WTC11 (cell line): ENCODE measurements at places on chromosomes 4 and X.

DNA sequence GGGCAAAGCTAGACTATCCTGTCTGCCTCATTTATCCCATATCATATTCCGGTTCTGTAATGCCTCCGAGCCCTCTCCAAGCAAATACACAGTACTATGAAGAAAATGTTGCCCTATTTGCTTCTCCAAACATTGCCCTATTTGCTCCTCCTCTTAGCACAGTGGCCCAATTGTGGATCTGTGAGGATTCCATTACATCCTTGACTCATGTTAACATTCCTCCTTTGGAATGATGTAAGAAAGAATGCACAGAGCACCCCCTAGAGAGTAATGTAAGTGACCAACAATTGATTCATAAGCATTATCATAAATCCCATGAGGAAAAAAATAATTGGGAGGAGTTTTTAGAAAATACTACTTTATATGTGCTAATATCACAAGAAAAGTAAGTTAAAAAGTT, 11.3 kb upstream of the BTC start:
- DNase-seq: no peak

- no peak for DNase-seq
These were observed 260.7 kb upstream of the GIMD1 start for GRCh38 chr4:106629268-106629625.

GRCh38 chrX:5810636-5811035, 418.0 kb downstream of the NLGN4X start:
- no peak for DNase-seq

- DNase-seq: no peak
These were observed 46.5 kb upstream of the PGRMC1 start for GRCh38 chrX:119189595-119189994.

DNA sequence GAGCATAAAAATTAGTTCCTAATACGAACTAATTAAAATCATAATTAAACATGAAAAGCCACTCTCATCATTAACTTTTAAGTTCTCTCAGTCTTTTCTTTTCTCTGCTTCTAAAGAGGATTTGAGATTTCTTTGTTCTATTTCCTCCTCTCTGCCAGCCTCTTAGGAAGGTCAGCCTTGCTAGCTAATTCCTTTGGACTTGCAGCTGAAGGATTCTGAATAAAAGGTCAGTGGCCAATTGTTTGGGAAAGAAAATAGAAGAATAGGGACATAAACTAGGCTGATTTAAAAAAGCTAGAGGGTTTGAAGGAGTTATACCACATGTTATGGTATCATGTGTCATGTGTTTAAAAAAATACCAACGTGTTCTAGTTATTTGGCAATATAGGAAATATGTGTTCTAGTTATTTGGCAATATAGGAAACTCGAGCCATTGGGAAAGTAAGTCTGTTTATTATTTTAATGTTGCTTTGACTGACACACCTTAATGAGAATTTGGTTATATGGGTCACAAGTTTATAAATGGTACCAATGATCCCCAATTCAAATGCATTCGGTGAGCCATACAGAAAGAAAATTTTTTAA, 1668.7 kb upstream of the PCDH7 start:
- DNase-seq: no peak

- DNase-seq: no peak
These were observed 1.6 kb downstream of the SEPTIN11 start for GRCh38 chr4:76950956-76951671.

- no peak for DNase-seq
These were observed 34.6 kb upstream of the TENM3 start for GRCh38 chr4:182208526-182209050.

DNA sequence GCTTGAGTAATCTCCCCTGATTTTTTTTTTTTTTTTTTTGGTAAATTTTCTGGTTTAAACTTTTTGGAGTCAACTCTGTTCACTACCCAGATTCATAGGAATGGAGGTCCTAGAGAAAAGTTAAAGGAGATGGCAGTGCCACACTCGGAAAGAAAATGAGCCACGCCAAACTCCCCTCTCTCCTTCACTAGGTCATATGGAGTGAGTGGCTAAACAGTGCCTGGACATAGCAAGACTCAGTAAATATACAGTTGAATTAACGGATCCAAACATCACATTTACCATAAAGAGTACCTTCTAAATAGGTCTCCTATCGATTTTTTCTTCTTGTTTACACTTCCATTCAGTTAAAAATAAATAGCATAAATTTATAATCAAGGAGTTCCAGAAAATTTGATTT, 13.6 kb upstream of the AMTN start:
- no peak for DNase-seq

- DNase-seq: no peak
These were observed 121.2 kb upstream of the TLL1 start for GRCh38 chr4:165751882-165752281.

- no peak for DNase-seq
These were observed 108.8 kb upstream of the BMP2K start for GRCh38 chr4:78667325-78667724.

- no peak for DNase-seq
These were observed 100.3 kb downstream of the SORBS2 start for GRCh38 chr4:185711726-185712125.

GRCh38 chr4:105215609-105216313, 69.1 kb downstream of the TET2 start:
- no peak for DNase-seq

- no peak for DNase-seq
These were observed 98.2 kb downstream of the KLHL8 start for GRCh38 chr4:87122252-87122651.

- no peak for DNase-seq
These were observed 34.2 kb downstream of the PKD2 start for GRCh38 chr4:88041626-88042025.

GRCh38 chrX:24646006-24646405, 1.1 kb downstream of the PCYT1B start:
- DNase-seq: no peak

DNA sequence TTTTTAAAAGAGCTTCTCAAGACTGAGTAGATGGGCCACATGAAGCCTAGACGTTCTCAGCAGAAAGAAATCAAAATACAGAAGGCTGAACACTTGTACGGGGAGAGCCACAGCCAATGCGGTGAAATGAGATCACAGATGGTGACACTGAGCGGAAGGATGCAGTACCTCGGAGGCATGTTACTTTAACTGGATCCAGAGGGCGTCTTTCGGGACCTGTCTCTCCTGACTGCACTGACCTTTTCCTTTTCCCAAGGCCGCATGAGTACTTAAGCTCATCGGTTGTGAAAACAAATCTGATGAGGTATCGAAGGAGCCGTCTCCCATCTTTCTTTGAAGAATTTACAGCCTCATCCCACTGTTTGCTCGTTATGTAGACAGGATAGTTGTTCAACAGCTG, 32.6 kb downstream of the BEND4 start:
- no peak for DNase-seq

DNA sequence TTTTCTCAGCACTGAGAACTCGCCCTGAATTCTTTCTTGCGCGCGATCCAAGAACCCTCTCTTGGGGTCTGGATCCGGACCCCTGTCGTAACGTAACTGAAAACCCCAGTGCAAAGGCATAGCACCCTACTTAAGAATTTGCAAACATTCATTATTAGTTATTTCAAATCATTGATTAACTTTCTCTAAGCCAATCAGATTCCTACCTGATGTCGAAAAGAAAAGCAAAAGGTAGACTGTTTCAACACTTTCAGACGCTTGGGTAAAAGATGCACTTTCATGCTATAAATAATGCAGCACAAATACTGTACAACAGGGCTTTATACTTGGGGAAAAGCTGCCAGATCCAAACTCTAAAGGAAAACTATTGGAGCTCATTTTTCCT, 817 bp upstream of the WDR19 start:
- no peak for DNase-seq

- no peak for DNase-seq
These were observed 113.6 kb upstream of the PPARGC1A start for GRCh38 chr4:24003496-24003895.

DNA sequence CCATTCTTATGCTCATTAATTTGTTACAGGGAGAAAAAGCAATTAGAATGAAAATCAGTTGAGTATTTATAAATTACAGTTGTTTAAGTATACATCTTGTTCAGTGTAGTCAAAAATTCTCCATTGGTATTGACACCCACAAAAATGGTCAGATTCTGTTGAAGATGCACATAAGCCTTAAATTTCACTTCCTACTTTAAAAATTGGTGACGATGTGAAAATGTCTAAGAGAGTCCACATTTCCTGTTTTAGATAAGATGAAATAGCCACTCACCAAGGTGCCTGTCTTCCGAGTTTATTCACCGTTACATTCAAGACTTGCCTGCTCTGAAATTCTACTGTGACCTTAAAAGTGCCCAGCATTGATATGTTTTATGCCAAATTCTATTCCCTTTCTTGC, 93.6 kb downstream of the GPR143 start:
- no peak for DNase-seq

GRCh38 chr4:148344352-148344751, 97.9 kb downstream of the NR3C2 start:
- DNase-seq: no peak

DNA sequence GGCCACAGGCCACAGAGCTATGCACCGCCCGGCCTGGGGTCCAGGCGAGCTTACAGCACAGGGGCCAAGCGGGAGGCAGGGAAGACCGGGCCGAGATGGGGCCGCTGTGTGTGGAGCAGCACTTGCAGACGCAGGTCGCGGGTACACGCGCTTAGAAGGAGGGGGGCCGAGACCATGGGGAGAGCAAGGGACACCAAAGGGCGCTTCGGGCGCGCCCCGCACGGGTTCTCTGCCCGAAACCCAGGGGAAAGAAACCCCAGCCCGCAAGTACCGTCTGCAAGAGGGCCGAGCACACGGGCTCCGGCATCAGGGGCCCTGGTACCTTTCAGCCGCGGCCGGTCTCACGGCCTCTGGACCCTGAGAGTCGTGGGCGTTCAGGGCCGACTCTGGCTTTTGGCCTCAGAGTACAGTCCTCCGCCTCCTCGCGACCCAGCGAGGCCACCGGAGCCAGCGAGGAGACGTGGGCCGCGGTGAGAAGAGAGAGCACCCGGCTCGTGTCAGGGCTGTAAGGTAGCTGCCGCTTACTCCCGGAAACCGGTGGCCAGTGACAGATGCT, 342 bp downstream of the EOLA2 start:
- no peak for DNase-seq
